ENCODE measurements at places on chromosomes 11 and 22.
A peak's percentile ranks its signal among the peaks of the same experiment; 100 is the strongest.

- DNase-seq = no peak
These were observed 90.0 kb downstream of the TSPAN18 start for GRCh38 chr11:44816761-44817160.

- DNase-seq = no peak
These were observed 16.8 kb upstream of the P2RY2 start for GRCh38 chr11:73201249-73201648.

DNA sequence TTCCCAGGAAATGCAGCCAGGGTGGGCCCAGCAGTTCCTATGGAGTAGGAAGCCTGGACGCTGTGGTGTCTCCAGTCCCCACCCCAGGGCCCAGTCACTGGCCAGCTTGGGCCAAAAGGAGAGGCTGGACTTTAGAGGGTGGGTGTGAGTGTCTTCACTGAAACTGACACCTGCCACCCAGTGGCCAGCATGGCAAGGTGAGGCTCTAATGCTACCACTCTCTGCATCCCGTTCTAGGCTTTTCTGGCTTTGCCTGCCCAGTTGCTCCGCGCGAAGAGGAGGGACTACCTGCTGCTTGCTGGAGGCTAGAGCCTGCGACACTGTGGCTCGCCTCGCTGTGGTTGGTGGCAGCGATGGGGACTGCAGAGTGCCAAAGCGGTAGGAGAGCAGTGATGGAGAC, 35.4 kb downstream of the C22orf42 start:
- DNase-seq = no peak

DNA sequence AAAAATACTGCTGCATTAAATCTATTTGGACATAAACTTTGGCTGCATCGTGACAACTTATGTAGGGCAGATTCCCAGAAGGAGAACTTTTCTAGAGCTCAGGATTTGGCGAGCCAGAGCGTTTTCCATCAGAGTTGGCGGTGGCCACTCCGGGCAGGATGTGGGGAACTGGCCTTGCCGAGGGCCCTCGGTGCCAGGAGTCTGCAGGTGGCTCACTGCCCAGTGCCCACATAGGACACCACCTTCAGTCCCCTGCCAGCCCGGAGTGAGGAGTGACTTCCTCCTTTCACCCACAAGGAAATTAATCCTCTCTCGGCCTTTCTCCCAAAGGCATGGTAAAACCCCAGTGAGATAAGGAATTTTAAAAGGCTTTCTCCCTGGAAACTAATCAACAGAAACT, 1.6 kb upstream of the LGALS2 start:
- DNase-seq = peak; percentile 55

- peak; percentile 49 for DNase-seq
These were observed 135.5 kb downstream of the ETS1 start for GRCh38 chr11:128451652-128452470.

- DNase-seq = peak; percentile 87
These were observed 43.1 kb upstream of the PPARA start for GRCh38 chr22:46107089-46107664.

GRCh38 chr22:24883432-24883831, 63.1 kb downstream of the LHFPL7 start:
- no peak for DNase-seq

DNA sequence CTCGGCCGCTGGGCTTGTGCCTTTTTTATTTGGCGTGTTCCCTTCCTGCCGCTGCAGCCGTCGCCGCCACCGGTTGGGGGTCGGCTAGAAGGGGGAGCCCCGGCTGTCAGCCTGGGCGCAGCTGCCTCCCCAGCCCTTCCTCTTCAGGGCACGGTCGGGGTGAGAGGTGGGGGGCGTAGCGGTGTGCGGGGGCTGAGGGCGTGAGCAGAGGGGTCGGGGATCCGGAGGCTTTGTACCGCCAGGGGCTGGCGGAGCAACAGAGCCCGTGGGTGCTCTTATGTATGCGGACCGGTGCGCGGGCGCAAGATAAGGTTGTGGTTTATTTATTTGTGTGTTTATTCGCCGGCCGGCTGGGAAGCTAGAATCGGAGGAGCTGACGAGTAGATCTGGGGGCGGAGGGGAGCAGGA, 477 bp downstream of the ZBTB16 start:
- no peak for DNase-seq
